ENCODE measurements at places on chromosomes 5 and 9.

DNA sequence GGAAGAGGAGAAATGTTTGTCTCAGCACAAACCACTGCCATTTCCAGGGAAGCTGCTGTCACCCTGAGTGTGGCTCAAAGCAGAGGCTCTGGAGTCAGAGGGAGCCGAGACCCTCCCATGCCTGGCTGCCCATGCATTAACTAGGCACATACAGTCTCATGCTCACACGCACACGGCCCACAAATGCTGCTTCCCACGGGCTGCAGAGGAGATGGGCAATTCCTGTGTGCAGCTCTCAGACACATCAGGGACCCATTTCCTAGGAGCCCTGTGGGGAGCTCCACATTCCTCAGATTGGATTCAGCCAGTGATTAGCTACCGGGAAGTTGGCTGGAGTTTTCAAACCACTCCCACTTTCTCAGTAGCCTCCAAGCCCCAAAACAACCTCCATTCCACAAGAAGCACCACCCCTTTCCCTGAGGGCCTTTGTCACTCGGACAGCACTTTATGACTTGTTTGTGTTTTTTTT is 9.1 kb upstream of the PTGES start:
- DNase-seq, result no peak

- no peak for DNase-seq
Measured at GRCh38 chr5:1643651-1644392, 120.1 kb upstream of the LPCAT1 start.

- DNase-seq, result no peak
Measured at GRCh38 chr5:80761176-80761575, 106.4 kb upstream of the DHFR start.

GRCh38 chr9:21730899-21731298 is 71.5 kb upstream of the MTAP start:
- no peak for DNase-seq

DNA sequence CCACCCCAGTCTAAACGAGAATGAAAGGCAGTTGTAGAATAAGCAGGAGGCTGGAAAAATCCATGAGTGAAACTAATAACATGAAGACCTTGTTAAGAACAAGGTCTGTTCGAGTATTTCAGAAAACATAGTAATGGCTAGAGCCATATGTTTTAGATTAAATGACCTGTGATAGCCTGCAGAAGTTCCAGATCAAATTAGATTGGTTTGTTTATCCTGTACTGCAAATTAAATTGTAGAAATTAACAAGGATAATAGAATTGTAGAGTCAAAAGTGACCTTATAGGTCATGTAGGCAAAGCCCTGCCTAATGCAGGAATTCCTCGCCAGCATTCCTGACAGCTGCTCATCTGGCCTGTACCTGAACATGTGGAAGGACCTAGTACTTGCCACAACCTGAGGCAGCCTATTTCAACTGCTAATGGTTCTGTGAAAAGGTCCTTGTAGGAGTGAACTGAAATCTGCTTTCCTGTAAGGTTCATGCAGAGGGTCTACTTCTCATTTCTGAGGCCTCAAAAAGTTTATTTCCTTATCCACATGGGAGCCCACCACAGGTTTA is 17.2 kb downstream of the LIX1 start:
- no peak for DNase-seq

- DNase-seq, result no peak
Measured at GRCh38 chr5:81427566-81427965, 33.6 kb upstream of the ACOT12 start.

DNA sequence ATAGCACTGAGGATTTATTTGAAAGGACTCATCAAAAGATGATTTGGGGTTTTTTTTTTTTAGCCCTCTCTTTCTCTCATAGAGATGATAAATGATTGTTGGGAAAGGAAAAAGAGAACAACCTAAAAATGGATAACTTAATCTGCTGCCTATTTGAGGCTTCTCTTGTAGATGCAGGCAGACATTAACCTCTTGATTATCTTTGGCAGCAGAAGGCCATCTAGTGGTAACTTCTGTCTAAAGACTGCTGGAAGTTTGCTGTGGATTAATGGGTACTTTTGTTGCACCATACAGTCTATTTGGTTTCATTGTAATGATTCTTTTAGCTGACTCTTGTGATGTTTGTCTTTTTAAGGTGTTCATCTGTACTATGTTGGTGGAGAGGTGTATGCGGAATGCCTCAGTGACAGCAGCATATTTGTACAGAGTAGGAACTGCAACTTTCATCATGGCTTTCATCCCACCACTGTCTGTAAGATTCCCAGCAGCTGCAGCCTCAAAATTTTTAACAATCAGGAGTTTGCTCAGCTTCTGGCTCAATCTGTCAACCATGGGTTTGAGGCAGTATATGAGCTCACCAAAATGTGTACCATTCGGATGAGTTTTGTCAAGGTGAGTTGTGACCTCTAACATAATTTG is 18.8 kb downstream of the SMIM32 start:
- peak; percentile 2 for DNase-seq

DNA sequence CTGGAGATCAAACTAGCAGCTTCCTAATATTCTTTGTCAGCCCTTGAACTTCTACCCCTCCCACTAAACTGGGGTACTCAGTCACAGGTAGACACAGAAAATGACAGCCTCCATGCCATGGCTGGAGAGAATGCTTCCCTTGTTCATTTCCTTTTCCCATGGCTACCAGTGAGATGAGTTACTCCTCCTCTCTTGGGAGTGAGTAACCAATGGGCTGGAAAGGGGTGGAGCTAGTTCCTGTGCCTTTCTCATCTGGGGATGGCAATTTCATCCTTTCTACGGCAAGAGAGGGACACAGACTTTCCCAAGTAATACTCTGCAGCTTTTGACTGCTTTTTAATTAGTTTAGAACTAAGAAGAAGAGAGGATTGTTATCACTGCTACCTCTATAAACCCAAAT is 1045.6 kb upstream of the WWC1 start:
- DNase-seq, result no peak

GRCh38 chr9:1748407-1748806 is 266.7 kb upstream of the SMARCA2 start:
- no peak for DNase-seq

DNA sequence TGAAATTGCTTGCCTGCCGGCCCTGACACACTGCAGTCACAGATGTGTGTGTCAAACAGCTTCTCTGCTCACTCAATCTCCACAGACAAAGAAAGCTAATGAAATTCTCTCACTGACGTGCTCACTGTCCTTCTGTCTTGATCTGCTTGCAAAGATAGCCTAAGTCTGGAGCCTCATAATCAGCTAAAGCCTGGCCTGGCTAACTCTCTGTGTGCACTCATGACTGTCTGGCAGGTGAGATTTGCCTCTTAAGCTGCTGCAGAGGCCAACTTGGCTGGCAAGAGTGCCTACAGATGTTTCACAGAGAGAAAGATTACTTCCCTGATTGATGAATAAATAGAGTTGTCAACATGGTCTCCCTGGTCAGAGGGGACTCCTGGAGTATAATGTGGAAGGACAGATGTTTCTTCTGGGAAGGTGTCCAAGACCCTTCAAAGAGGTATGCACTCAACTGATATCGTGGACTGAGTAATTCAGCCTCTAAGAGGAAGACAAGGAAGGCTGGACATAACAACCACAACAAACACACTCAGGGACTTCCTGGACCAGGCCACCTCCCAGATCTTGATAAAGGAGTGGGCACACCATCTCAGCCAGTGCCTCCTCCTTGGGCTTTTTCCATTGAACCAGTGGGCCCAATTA is 362.0 kb downstream of the SPOCK1 start:
- no peak for DNase-seq

DNA sequence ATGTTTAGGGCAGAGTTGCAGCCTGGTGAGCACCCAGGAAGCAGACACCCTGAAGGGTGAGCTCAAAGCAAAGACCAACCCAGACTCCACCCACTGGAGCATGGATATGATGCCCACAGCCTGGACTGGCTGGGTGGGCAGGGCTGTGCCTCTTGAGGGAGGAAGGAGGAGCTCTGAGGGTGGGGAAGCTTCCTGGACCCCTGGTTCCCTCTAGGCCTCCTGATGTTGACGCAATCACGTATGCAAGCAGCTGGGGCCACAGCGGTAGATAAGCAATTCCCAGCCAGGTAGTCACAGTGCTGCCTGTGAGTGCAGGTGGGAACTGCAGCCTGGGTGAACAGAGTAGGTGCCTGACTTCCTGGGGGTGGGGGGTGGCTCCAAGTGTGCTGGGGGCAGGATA is 271.5 kb downstream of the CDK5RAP2 start:
- peak; percentile 74 for DNase-seq

- no peak for DNase-seq
Measured at GRCh38 chr9:120735415-120736126, 21.3 kb upstream of the MEGF9 start.

- no peak for DNase-seq
Measured at GRCh38 chr5:176733406-176734262, 76.7 kb upstream of the UNC5A start.

DNA sequence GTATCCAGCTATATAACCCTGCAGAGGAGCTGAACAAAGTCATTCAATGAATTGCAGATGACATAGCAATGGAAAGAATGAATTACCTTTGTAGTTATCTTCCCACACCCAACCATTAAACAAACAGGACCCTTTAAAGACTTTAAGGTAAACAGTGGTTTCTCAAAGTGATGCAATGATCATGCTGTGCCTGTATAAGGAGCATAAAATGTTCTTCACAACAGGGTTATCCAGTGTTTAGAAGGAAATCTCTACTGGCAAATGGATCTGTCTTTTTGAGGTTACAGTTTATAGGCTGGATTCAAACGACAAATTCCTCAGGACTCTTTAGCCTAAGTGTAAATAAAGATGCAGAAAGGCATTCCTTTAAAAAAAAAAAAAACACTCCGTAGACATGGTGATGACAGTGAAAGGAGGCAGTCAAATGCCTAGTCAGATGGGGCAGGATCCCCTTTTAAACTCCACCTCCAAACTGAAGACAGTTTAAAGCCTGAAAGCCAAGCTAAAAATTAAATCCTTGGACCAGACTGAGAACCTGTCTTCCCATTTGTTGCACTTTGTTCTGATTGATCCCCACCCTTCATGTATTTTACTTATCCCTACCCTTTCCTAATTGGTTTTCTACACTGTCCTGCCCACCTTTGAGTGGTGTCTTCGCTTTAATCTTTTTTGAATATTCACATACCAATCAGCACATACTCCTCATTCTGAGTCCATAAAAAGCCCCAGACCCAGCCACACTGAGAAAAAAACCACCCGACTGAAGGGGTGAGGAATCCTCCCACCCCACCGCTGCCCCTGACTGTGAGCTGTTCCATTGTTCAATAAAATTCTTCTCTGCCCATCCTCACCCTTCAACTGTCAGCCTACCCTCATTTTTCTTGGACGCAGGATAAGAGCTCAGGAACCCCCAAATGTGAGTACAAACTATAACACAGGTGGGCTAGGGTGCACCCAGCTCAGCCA is 761.3 kb upstream of the DMAC1 start:
- DNase-seq, result peak; percentile 35

GRCh38 chr5:150190503-150190979 is 679 bp downstream of the SLC6A7 start:
- DNase-seq, result no peak

GRCh38 chr5:119275146-119275545 is 80.7 kb upstream of the TNFAIP8 start:
- DNase-seq, result no peak

GRCh38 chr9:109251080-109251775 is 69.6 kb downstream of the EPB41L4B start:
- peak; percentile 93 for DNase-seq

DNA sequence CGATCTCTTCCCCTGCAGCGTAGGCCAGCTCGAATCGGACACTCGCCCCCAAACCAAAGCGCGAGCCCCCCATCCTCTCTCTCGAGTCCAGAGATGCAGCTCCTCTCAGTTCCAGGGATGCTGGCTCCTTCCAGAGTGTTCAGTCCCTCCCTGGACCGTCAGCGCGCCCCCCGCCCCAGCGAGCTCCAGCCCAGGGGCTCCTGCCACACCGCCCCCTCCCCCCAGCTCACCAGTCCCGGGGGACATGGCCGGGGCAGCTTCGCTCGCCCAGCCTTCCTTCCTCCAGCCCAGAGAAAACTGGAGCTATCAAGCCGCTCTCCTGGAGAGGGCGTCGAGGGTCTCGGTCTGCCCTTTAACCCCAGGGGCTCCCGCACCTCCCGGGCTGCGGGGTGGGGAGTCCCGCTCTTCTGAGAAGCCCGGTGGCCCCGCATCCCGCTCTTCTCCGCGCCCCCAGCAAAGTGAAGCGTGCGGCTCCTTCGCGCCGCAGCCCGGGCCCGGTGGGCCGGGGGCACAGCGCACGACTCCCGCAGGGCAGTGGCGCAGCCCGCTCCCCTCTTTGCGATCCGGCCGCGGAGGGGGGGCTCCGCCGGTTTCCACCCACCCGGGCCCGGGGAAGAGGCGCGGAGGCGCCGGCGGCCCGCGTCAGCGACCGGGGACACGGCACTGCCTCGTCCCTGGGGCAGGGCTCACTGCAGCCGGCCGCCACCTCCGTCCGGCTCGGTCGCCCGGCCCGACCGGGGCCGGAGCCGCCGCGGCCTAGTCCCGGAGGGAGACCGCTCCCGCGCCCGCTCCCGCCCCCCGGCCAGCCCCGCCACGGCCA is 587 bp downstream of the MIER3 start:
- DNase-seq, result no peak

DNA sequence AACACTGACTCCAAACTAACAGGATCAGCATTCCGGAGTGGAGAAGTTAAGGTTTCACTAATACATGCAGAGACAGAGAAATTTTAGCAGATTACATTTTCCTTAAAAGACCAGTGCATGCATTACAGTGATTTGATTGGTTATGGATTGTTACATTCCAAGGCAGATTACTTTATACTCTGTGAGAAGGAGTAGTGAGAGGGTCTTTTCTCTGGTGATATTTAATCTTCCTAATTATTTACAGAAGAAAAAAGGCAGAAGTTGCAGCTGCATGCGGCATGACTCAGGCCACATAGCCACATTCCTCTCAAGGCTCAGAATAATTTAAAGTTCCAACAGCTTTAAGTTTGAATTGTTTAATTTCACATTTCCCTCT is 53.0 kb upstream of the PDZD2 start:
- DNase-seq, result no peak

GRCh38 chr5:160363211-160363610 is 7.2 kb downstream of the C1QTNF2 start:
- no peak for DNase-seq

GRCh38 chr9:86668488-86668887 is 278.8 kb downstream of the GAS1 start:
- DNase-seq, result no peak

GRCh38 chr9:121294866-121295661 is 27.1 kb downstream of the GSN start:
- DNase-seq, result no peak

- DNase-seq, result peak; percentile 73
Measured at GRCh38 chr5:138974227-138975063, 99.3 kb upstream of the LRRTM2 start.

DNA sequence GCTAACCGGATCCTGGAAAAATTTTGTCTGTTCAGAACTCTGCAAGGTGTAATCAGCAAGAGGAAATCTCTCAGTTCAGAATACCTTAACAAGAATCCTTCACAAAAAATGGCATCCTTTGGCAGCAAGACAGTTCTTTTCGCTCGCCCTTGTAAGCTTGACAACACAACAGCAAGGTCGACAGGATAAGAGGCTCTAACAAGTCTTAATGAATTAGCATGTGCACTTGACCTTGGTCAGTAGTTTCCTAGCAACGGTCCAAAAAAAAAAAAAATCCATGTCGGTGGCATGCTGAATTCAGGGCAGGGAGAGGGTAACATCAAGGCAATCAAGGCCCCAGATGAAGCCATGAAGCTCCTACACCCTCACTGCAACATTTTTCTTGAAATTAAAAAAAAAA is 172.8 kb downstream of the APBA1 start:
- no peak for DNase-seq

GRCh38 chr5:169945831-169946261 is 34.4 kb downstream of the INSYN2B start:
- no peak for DNase-seq

GRCh38 chr9:93033531-93033930 is 25.0 kb upstream of the SUSD3 start:
- no peak for DNase-seq

GRCh38 chr5:129460672-129460935 is 506 bp downstream of the ADAMTS19 start:
- DNase-seq, result no peak
